ENCODE measurements at places on chromosomes 2 and 18.

GRCh38 chr2:156918410-156918809 is 339.1 kb upstream of the GALNT5 start:
- no peak for DNase-seq

- no peak for DNase-seq
These were observed 472.1 kb downstream of the PARD3B start for GRCh38 chr2:205017381-205017780.

DNA sequence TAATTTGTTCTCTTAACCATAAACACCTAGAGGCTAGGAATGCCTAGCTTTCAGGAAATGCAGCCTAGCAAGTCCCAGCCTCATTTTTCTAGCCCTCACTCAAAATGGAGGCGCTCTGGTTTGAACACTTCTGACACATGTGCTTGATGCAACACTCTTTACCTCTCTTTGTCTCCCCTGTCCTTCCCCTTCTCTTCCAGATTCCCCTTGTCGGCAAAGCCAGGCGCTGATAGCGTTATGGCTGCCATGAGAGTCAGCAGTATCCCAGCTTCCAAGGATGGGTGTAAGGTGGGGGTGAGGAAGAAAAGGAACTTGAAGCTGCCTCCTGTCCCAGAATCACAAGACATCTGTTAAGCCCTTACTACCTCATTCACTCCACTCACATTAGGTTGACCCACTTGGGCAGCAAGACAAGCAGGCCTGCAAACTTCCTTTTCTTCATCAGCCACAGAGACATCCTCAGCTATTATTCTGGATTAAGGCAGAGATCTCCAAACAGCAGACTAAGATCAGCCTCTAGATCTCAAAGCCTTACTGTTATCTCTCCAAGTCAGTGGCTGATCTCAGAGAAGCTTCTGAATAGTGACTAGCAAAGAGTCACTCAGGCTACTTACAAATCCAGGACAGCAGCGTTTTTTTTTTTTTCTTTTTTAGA is 1.9 kb upstream of the ST3GAL5 start:
- DNase-seq: no peak

DNA sequence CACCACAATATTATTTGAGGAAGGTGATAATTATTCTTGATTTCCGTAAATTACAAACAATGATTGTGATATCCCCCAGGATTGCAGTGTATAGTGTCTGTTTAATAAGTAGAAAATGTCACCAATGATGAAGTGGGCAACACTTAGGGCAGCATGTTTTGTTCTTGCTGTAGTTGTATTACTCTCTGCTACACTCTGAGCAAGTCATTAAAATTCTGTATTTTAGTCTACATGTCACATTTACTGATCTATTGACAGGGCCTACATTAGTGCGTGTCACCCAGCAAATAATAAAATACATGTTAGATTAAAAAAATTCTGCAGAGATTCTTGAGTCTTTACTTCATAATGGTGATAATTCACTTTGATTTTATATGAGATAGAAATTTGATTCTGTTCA is 247.6 kb downstream of the TMX3 start:
- no peak for DNase-seq

DNA sequence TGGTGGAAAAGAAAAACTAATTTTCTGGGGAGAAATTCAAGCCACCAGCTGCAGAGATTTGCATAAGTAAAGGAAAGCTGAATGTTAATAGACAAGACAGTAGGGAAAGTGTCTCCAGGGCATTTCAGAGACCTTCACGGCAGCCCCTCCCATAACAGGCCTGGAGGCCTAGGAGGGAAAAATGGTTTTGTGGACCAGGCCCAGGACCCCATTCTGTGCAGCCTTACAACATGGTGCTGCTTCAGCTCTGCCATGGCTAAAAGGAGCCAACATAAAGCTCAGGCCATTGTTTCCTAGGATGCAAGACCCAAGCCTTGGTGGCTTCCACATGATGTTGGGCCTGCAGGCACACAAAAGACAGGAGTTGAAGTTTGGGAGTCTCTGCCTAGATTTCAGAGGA is 697.1 kb downstream of the SOCS6 start:
- DNase-seq: no peak

DNA sequence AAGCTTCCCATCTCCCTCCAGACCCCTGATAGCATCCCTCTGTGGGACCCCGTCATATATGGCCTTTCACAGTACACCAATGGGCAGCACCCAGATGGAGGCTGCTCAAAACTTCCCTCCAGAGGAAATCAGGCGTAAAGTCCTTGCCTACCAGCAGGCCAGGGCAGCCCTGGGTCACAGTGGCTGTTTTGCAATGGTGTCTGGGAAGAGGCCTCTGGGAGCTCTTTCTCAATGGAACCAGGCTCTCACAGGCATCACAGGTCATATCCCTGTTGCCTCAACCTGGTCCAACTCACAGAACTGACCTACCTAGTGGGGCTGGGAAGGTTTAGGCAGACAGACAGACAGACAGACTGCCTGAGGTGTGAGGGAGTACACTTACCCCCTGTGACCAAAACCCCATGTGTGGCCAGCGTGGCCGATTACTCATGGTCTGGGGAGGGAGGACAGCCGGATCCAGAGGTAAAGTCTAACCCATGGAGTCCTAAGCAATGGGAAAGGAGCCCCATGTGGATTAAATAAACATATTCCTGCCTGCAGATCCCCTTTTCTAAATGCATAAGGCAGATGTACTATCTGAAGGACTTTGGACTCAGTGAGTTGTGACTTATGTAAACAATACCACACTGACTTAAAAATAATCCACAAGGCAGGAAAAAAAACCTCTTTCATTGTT is 58.2 kb downstream of the BCL2L11 start:
- no peak for DNase-seq

- no peak for DNase-seq
These were observed 39.5 kb upstream of the MARCO start for GRCh38 chr2:118902266-118903028.

- DNase-seq: no peak
These were observed 13.7 kb downstream of the HES6 start for GRCh38 chr2:238225911-238226697.

- no peak for DNase-seq
These were observed 360.1 kb upstream of the RND3 start for GRCh38 chr2:150847578-150847977.

GRCh38 chr18:46563317-46563716 is 93.7 kb downstream of the LOXHD1 start:
- no peak for DNase-seq

- DNase-seq: no peak
These were observed 713.6 kb upstream of the POU3F3 start for GRCh38 chr2:104140361-104140760.

DNA sequence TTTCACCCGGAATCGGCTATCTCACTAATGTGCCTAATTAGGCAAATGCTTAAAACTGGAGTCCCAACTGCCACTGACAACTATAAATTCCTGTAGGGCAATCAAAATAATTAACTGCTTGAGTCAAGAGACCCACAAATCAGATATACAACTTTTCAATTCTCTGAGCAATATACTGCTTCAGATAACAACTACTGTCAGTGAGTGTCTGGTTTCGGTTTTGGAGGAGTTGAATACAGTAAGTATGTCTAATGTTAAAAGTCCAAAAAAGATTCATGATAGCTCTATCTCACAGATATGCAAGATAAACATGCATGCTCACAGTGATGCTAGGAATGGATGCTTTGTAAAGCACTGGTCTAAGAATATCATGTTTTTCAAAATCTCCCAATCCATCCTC is 283.3 kb downstream of the NRXN1 start:
- no peak for DNase-seq

DNA sequence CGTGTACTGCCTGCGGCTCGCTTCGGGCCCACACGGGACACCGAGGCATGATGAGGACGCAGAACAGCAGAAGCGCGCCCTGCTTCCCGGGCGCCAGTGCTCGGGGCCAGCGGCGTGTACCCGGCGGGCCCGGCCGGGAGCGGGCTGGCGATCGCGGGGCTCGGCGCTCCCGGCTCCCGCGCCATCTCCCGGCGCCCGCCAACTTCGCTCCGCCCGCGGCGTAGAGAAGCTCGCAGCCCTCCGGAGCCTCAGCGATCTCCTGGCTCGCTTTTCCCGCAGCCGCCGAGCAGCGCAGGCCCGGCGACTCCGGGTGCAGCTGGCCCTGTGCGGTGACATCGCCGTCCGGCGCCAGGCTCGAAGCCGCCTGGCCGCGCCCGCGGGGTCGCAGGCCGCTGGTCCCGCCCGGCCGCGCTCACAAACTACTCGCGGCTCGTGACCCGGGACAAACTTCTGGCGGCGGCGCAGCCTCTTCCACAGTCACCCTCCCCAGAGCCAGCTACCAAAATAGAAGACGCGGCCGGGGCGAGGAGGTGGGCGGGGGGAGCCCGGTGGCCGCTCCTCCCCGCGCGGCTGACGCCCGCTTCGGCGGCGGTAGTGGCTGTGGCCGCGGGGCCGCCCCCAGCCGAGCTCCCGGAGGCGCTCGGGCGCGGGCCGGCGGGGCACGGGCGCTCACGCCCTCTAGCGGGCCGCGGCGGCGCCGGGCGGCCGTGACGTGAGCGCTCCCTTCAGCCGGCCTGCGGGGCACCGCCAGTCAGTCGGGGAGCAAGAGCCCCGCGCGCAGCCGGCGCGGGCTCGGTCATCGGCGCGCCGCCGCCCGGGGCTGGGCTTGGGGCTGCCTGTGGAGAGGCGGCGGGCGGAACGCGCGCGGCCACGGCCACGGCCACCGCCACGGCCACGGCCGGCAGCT is at the start of gene PTPRM:
Gene PTPRM (plus strand): TSS at position 750 of the 907 bp plus-strand sequence. CDS start 503 bp downstream, outside the sequence.
- peak; percentile 13 for DNase-seq

GRCh38 chr18:4134700-4135099 is 320.4 kb downstream of the DLGAP1 start:
- no peak for DNase-seq

GRCh38 chr2:202944816-202945215 is 32.7 kb downstream of the CARF start:
- DNase-seq: no peak

GRCh38 chr18:80124131-80124530 is 15.1 kb downstream of the ADNP2 start:
- no peak for DNase-seq

GRCh38 chr2:38474715-38475566 is 97.9 kb upstream of the ATL2 start:
- no peak for DNase-seq

DNA sequence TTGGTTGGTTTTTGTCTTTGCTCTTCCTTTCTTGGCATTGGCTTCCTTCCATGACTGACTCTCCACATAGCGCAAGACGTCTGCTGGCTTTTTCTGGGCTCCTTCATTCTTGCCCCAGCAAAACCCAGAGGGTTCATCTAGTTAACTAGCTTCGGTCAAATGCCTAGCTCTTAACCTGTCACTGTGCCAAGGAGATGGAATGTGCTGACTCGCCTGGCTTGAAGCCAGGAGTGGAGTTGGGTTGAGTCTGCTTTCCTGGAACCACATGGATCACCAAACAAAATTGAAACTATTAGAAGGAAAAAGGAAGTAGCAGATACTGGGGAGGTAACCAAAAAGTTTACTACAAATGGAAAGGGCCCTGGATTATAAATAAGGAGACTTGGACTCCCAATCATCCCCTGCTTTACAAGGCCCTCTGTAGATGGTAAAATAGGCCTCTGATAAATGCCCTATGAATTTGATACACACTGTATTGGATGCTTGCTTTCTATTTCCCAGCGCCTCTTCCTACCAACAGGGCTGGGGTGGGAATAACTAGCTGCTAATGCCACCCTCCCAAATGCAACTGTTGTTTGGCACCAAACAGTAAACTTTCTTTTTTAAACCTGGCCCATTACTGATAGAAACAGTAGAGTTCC is 11.3 kb downstream of the MALT1 start:
- DNase-seq: no peak

- no peak for DNase-seq
These were observed 107.6 kb upstream of the ODC1 start for GRCh38 chr2:10555810-10556111.

- no peak for DNase-seq
These were observed 181.8 kb downstream of the PHLPP1 start for GRCh38 chr18:62897153-62897552.

GRCh38 chr2:37894601-37895000 is 30.5 kb upstream of the RMDN2 start:
- DNase-seq: no peak

- DNase-seq: no peak
These were observed 348.6 kb downstream of the DLGAP1 start for GRCh38 chr18:4106407-4107033.

DNA sequence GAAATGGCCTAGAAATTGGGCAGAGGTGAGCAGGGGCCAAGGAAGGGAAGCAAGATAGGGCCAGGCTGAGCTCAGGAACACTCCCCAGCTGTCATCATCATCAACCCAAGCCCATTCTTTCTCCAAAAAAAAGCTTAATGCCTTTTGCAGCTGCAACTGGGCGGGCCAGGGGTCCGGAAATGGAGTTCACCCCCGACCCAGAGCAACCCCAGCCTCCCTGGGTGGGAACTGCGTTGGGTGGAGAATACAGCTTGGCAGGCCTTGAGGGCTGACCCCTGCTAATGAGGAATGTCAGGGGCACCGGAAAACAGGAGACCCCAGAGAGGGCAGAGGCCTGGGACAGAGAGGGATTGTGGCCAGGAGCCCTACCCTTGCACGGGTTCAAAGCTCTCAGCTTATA is 64.8 kb downstream of the TNS1 start:
- DNase-seq: no peak

GRCh38 chr2:236794176-236794957 is 224.7 kb downstream of the ACKR3 start:
- no peak for DNase-seq

GRCh38 chr18:79515944-79516351 is 120.2 kb downstream of the NFATC1 start:
- DNase-seq: no peak

DNA sequence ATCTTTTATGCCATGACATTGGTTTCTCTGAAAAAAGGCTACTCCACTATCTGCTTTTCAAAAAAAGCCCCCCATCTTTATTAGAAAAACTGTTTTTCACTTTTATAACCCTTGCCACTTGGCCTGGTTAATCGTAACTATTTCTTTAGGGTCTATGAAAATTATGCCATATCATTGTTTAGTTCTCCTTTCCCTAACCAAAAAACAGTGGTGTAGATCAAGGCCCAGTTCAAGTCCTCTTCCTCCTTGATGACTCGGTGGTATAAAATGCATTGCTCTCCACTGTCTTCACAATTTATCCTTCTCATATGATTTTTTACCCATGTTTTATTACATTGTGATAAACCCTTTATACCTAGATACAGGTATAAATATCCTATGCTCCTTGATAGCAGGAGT is 205.5 kb downstream of the ZNF521 start:
- DNase-seq: no peak

GRCh38 chr18:50992351-50992762 is 24.5 kb downstream of the ELAC1 start:
- no peak for DNase-seq

GRCh38 chr2:64488050-64488974 is 34.4 kb downstream of the LGALSL start:
- peak; percentile 53 for DNase-seq

All from stimulated activated CD8-positive, alpha-beta memory T cell treated with anti-CD3 and anti-CD28 coated beads, Interleukin-12 subunit alpha, Interleukin-12 subunit beta, amount 100 ng/mL, for 4 hours (primary cell).